Activated gamma-delta T cell treated with Interleukin-2 at 50 U/mL for 16 hours (primary cell): ENCODE measurements at places on chromosomes 3 and 15.
A peak's percentile ranks its signal among the peaks of the same experiment; 100 is the strongest.

DNA sequence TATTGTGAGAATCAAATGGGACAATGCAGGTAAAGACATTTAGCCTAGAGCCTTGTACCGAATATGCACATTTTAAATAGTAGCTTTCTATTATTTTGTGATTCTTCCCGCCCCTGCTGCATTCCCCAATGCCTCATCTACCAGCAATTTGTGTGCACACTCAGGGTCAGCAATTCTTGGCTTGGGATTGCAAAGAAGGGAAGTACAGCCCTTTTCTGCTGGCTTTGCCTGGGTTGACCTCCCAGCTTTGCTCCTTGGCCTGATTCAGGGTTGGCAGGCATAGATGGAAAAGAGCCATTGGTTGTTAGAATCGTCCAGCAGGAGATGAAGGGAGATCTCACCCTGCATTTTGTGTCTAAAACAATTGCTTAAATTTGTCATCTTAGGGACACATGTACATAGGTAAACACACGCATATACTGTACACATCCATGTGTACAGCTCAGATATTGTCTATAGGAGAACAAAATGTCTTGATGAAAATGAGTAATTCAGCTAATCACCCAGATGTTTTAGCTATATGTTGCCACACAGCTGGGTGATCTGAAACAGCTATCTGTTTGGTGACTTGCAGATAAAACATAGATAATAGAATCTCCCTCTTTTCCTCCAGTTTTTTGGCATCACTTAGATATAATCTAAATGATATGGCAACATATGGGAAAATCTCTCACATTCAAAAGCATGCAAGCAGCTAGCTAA lies 340.9 kb upstream of the TBL1XR1 start:
- DNase-seq: no peak

DNA sequence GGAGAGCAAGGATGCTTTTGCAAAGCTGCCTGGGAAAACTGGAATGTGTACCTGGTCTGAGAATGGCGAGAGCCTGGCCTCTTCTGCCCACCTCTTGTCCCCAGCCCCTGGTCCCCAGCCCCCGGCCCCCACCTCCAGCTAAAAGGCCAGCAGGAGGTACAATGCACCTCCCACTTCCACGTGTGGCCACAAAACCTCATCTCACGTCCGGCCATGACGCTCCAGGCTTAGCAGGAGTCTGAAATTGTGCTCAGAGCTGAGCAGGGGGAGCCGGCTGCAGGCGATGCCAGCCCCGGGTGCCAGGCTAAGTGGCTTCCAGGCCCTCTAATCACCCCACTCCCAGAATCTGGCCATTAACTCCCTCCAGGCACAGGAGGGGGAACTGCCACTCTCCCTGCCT lies 83.1 kb upstream of the PRR20G start:
- no peak for DNase-seq

DNA sequence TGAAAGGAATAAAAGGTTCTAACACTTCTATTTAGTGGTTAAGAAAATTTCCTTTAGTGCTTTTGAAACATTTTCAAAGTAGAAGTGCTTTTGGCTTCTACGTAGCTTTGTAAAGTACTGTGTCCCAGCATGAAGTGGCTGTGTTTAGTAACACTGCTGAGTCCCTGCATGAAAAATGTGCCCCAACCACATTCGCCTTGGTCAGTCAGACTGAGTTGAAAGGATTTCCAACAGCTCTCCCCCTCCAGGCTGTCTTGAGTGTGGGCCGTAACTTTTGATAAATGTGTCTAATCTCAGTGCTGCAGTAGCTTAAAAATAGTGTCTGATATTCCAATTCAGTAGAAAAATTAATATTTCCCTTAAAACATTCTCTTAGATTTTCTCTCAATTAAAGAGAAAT lies 115.0 kb downstream of the NR1D2 start:
- no peak for DNase-seq

DNA sequence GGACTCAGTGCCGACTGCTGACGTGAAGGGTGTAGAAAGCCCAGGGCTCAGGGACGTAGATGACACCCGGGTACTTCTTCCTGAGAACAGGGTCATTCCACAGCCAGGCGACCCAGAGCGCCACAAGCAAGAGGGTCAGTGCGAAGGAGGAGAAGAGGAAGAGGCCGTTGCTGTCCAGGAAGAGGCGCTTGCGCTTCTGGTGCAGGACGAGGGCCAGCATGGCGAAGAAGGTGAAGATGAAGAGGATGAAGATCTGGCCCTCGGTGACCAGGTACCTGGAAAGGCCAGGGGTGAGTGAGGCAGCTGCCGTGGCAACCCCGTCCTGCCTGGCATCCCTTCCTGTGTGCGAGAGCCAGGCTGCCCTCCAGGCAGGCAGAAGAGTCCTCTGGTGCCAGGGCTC lies 3.0 kb upstream of the CALML4 start:
- DNase-seq: no peak

DNA sequence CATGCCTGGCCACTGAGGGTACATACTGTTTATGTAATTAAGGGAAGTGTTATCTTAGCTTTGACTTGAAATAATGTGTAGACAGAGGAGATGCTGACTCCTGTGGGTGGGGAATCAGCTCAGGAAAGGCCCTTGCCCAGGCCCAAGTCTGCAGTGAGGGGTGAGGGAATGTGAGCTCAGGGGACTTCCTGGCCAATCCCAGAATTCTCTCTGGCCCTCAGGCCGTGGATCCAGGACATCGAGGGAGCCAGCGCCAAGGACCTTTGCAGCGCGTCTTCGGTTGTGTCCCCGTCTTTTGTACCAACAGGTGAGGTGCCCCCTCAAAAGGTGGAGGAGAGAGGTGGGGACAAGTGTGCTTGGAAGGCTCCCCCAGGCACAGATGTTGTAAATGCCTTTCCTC lies 6.4 kb downstream of the CIB1 start:
- no peak for DNase-seq

GRCh38 chr15:69758810-69759790 lies 306.5 kb downstream of the RPLP1 start:
- peak; percentile 89 for DNase-seq

DNA sequence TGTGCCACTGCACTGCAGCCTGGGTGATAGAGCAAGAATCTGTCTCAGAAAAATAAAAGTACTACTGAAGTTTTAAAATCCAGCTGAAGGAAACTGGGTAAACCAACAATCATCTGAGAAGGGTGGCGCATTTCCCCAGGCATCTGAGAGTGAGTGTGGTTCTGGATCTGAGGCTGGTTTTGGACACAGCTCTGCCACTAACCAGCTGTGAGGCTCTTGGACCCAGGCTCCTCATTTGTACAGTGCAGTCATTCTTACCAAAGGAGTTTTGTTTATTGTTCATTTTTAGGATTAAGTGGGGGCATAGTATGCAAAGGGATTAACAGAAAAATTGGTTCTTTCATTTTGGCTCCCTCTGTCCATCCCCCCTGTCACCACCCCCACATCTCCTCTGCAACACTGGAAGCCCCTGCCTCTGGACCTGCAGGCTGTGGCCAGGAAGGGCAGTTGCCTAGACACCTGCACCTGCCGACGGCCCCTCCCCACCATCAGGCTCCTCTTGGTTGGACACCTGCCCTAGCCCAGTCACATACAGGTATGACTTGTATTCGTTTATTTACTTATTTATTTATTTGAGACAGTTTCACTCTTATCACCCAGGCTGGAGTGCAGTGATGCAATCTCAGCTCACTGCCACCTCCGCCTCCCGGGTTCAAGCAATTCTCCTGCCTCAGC lies 8.8 kb downstream of the NUP210 start:
- no peak for DNase-seq

- DNase-seq: no peak
Observed at GRCh38 chr3:182904164-182904563, 76.2 kb downstream of the DCUN1D1 start.

- DNase-seq: no peak
Observed at GRCh38 chr3:196141052-196141865, 59.4 kb upstream of the TFRC start.

DNA sequence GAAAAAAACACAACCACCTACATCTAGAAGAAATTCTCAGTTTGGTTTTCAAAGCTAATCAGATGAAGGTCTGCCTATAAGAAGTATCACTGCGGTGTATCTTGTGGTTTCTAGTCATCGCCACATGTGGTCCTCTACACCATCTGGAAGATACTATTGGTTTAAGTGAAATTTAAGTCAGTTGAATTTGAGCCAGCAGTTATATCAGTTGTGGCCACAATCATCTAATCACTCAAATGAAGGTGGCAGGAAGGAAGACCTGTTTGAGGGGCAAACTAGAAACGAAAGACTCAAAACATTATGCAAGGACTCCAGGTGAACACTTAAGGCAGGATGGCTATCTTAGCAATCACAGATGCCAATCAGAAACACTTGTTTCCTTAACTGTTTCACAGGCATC lies 48.7 kb downstream of the ETV5 start:
- DNase-seq: no peak

DNA sequence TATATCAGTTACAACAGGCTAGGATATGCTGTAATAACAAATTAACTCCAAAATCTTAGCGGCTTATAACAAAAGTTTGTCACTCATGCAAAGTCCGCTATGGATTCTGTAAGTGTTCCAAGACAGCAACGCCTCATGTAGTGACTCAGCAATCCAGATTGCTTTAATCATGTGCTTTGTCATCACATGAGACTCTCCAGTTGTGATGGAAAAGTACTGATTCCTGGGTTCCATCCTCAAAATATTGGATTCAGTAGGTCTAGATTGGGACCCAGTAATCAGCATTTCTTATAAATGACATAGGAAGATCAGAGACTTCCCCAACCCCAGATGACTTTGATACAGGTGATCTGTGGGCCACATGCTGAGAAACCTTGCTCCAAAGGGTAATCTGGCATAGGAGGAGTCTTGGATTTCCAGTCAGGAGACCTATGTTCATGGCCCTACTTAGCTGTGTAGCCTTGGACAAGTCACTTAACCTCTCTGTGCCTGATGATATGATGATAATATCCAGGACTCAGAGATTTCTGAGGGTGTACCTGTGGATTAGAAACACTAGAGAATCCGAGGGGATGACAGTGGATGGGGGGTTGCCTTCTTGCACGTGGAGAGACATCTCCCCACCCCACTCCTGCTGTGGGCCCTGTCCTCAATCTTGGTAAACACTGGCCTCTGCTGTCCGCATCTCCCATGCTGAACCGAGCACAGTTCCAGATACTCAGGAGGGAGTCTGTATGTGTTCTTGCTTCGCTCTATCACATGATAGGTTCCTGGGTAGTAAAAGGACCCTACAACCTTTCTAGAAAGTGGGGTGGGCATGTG lies 65.5 kb downstream of the CORO2B start:
- DNase-seq: no peak

DNA sequence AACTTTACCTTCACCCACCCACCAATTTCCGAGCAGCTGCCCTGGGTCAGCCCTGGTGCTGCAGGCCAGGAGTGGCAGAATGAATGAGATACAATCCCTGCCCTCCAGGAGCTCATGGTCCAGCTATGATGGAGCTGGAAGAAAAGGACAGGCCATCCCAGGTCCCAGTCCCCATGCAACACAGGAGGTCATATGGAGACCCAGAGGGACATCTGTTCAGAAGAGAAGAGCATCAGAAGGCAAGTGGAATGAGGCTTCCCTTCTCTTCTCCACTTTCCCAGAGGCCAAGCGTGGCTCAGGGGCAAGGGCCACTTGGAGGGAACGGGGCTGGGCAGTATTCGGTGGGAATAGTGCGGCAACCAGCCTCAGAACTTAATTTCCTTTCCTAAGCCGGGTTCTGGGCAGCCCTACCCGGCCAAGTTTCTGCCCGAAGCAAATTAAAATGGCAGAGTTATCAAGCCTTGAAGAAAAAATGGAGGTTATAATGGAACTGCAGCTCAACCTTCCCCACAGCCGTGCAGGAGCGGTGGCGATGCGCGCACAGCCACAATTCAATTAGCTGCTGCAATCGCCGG lies 35.9 kb downstream of the TLE3 start:
- DNase-seq: no peak

- DNase-seq: no peak
Observed at GRCh38 chr15:82870727-82871320, 61.4 kb downstream of the WHAMM start.

DNA sequence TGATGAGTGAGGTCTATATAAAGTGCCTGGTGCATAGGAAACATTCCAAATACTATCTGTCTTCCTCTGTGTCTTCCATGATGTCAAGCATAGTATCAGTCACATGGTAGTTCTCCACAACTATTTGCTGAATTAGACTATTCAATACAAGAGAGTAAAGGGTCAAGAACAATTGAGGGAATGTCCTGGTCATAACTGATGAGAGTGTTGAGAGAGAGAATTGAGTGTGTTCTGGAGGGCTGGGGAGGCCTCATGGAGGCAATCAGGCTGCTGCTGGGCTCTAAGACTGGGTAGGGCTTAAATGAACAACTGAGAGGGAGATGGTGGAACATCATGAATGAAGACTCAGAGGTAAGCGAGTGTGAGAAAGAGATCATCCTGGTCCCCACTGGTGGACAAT lies 433.7 kb upstream of the ONECUT1 start:
- no peak for DNase-seq

- no peak for DNase-seq
Observed at GRCh38 chr15:63035253-63035652, 7.3 kb upstream of the TPM1 start.

- no peak for DNase-seq
Observed at GRCh38 chr15:89958107-89958805, 42.9 kb upstream of the ZNF710 start.

- DNase-seq: no peak
Observed at GRCh38 chr3:107752202-107752990, 229.6 kb downstream of the BBX start.

DNA sequence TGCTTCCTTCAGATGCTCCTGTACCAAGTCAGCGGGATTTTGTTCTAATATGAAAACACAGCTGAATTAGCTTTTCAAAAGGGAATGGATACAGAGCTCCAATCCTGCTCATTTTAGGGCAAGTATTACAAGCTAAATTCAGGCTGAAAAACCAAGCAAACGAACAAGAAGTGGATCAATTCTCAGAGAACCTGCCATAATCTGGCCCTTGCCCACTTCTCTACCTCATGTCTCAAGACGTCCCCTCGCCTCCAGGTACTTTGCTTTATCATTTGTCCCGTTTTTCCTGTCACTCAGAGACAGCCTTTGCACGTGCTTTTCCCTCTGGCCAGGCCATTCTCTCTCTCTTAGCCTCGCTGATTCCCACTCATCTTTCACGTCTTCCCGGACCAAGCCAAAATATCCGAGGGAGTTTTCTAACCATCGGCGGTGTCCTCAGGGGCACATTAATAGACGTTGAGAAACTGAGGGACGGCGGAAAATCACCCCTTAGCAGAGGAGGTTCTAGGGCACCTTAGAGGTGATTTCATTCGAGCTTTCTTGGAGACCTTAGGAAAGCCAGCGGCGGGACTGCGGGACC lies 654 bp downstream of the SUSD5 start:
- no peak for DNase-seq
